ENCODE measurements at places on chromosomes 16 and 17.

GRCh38 chr17:10292057-10292937 lies 80.5 kb downstream of the MYH13 start:
- no peak for DNase-seq

GRCh38 chr17:3594051-3594800 lies 15.0 kb downstream of the TRPV1 start:
- peak; percentile 21 for DNase-seq

GRCh38 chr17:76727745-76728456 lies 1.3 kb downstream of the METTL23 start:
- DNase-seq, result no peak

GRCh38 chr16:1093284-1094123 lies 2.5 kb downstream of the C1QTNF8 start:
- no peak for DNase-seq

- DNase-seq, result no peak
These were observed 5.1 kb downstream of the UBN1 start for GRCh38 chr16:4852221-4852872.

DNA sequence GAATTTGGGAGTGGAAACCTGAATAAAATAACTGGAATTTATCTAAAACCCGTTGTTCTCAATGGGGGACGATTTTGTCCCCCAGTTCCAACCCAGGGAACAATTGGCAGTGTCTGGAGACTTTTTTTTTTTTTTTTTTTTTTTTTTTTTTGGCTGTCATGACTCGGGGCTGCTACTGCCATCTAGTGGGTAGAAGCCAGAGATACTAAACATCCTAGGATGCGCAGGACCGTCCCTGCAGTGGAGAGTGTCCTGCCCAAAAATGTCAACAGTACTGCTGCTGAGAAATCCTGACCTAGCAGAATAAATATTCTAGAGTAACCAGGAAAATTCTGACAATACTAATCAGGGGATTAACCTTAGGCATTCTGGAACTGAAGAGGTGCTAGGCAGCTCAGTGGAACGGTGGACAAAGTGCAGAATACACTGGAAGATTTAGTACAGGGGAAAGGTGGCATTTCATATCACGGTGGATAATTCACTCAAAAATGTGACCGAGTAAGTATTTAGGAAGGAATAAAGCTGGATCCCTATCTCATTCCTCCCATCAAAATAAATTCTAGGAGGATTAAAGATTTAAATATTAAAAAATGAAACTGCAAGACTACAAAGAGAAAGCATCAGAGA lies 107.6 kb downstream of the SPECC1 start:
- DNase-seq, result peak; percentile 66

- DNase-seq, result peak; percentile 48
These were observed 313.1 kb upstream of the TNRC6C start for GRCh38 chr17:77645072-77646045.

GRCh38 chr17:48175692-48176470 lies 68.3 kb downstream of the SNX11 start:
- no peak for DNase-seq

DNA sequence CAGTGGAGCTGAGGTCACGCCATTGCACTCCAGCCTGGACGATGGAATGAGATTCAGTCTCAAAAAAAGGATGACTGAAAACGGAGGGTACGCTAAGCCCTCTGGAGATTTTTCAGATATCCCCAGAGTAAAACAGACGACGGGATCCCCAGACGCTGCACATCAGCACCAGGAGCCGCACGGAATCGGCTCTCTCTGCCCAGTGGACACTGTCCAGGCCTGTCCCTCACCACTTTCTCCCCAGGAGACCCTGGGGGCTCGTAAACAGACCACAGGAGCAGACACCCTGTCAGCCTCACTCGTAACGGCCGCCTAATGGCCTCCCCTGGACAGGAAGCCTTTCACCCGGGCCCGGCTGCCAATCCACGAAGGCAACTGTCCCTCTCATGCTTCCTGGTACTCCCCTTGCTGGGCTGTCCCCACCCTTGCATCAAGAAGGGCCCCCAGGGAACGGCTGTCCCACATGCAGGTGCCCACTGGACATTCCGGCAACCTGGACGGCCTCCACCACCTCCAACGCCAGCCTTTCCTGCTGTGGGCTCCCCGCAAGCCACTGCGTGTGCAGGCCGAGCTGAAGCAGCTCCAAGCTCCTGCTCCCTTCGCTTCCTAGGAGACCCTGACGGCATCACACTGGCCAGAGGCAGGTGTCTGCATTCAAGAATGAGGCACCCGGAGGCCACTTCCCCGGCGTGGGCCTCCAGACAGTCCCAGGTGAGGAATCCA lies 74.3 kb downstream of the TIMM22 start:
- DNase-seq, result no peak

GRCh38 chr16:77359065-77359502 lies 75.8 kb downstream of the ADAMTS18 start:
- peak; percentile 30 for DNase-seq

DNA sequence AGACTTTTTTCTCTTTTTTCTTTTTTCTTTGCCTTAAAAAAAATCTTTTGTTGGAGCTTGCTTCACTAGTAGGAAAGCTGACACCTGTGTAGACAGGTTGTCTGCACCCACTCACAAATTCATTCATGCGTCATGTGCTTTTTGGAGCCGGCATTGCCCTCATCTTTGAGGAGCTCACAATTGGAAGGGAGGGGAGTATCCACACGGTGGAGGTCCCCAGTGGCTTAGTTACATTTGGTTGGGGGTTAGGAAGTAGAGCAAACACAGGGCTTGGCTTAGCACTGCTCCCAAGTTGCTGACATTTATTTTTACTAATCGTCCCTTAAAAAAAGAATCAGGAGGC lies 18.7 kb upstream of the MEIOB start:
- peak; percentile 61 for DNase-seq

DNA sequence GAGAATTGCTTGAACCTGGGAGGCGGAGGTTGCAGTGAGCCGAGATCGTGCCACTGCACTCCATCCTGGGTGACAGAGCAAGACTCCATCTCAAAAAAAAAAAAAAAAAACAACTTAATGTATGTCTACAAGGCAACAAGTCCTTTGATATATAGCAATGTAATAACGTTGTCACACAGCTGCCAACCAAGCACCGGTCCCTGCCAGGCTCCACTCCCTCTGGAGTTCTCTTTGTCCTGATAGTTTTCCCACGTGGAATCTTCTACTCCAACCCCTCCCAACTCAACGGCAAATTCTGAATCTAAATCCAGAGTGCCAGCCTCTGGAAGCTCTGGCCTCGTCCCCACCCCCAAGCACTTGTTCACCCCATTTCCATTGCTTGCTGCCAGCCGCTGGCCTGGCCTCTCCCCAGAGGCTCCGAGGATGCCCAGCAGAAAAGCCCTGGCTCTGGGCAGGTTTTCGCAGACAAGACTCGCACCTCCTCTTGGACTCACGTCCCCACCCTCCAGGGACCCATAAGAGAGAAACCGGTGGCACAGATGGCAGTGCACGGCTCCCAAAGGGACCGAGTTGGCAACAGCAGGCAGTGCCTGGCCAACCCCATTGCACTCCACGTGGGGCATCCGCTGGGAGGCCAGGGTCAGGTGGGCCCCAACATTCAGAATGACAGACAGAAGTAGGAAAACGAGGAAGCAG lies 15.9 kb upstream of the CBX2 start:
- DNase-seq, result no peak

DNA sequence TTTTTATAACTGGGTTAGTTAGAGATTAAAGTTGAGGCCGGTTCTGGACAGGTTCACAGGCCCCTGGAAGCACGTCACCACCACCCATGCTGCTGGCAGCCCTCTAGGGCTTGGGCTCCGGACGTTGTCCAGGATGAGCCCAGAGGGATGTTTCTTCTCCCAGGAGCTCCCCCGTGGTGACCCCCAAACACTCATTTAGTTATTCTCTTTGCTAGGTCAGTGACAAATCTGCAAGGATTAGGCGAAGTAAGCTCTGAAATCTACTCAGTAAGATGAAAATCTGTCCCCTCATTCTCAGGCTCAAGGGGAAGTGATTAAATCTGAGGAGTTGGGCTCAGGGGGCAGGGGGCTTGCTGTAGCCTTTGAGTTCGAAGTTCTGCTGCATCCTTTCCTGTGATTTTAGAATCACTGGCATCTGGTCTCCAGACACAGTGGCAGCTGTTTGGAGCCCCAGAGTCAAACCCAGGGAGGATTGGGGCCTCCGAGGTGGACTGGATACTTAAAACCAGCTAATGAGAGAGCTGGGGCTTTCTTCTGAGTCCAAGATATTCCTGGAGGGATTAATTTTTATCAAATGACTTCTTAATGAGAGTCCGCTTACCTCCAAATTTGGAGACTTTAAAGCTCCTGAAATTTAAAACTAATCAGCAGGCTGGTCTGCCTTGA lies 49.2 kb upstream of the HS3ST2 start:
- no peak for DNase-seq

GRCh38 chr17:58360296-58361063 lies 8.5 kb upstream of the SUPT4H1 start:
- DNase-seq, result no peak

DNA sequence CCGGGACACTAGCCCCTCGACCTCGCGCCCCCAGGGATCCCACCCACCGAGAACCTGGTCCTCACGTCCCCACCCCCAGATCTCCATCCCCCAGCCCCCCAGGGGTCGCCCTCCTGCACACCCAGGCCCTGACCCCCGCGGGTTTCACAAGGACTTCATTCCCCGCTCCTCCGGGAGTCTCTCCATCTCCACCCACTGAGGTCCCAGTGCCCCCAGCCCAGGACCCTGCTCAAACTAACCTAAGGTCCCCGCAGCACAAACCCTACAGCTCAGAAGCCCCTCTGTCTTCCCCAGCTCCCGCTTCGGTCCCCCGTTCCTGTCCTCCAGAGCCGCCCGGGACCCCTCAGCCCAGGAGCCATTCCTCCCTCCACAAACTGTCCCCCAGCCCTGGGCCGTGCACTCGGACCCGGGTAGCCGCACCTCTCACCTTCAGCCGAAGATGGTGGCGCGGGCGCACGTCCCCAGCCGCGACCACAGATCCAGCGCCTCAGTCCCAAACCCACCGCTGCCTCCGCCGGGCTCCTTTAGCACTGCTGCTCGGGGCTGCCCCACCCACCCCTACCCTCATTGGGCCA lies at the start of gene MYH10:
TSS of gene MYH10 (minus strand) at position 499 of the 575 bp plus-strand sequence. CDS start 7,479 bp downstream, outside the sequence.
- DNase-seq, result no peak

GRCh38 chr16:47617732-47618131 lies 156.6 kb downstream of the PHKB start:
- no peak for DNase-seq

GRCh38 chr16:91484-91883 lies 13.5 kb downstream of the MPG start:
- peak; percentile 82 for DNase-seq

DNA sequence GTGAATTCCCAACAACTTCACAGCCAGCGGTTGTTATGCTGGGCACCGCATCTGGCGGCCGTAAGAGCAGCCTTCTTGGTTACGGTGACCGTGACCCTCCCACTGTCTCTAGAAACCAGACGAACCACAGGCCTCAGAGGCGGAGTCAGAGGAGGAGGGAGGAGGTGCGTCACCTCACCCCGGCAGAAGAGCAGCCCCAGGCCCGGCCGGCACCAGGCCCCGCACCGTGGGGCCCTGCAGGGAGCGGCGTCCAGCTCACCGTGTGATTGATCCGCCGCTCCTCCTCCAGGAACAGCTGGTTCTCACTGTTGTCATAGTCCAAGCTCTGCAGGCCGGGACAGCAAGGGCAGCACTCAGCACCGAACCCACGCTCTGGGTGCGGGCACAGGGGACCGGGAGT lies 13.7 kb downstream of the CLCN7 start:
- no peak for DNase-seq

- no peak for DNase-seq
These were observed 50.0 kb upstream of the MRPS23 start for GRCh38 chr17:57899822-57900221.

DNA sequence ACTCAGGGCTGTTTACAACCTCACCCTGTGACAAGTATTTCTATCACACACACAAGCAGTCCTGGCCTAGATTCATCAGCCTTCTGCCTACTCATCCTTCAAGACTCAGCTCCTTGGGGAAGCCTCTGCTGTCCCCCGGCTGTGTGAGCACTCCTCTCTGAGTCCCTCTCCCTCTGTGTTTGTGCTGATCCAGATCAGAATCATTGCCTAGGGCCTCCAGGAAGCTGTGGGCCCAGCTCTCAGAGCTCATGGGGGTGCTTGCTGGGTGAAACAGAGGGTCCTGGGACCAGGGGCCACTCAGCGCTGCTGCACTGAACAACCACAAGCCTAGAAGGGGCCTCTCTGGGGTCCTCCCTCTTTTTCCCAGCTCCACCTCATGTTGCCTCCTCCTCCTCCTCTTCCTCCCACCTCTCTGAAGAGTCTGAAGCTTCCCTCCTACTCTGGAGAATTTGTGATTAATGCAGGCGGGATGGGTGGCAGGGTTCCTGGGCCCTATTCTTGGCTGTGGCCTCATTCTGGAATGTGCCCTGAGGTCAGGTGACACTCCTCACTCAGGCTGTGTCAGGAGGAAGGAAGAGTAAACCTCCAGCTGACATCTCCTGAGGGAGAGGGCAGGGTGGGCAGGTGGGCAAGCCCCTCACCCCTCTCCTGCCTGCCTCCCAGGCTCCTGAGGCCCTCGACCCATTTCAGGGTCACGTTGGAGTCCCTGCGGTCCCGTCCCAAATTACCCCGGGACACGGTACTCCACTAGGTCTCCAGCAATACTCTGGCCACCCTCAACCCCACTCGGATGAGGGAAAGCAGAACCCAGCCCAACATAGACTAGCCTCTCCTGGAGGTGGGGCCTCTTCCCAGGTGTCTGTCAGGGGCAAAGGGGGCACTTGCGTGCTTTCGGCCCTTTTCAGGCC lies 10.1 kb downstream of the WFIKKN2 start:
- DNase-seq, result no peak

DNA sequence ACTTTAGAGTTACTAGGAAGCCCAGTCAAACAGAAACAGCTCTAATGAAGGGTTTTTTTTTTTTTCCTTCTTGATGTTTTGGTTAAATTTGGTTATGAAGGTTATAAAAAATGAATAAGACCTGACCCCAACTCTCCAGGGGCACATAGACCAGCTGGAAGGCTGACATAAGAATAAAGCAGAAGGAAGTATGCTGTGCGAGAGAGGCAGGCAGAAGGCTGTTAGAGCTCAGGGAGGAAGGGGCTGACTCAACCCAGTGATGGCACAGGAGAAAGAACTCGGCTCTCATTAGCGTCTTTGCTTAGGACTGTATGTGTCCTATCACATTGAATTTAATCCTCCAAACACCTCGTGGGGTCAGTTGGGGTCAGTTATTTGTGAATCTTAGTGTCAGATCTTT lies 474.6 kb downstream of the PMP22 start:
- no peak for DNase-seq

DNA sequence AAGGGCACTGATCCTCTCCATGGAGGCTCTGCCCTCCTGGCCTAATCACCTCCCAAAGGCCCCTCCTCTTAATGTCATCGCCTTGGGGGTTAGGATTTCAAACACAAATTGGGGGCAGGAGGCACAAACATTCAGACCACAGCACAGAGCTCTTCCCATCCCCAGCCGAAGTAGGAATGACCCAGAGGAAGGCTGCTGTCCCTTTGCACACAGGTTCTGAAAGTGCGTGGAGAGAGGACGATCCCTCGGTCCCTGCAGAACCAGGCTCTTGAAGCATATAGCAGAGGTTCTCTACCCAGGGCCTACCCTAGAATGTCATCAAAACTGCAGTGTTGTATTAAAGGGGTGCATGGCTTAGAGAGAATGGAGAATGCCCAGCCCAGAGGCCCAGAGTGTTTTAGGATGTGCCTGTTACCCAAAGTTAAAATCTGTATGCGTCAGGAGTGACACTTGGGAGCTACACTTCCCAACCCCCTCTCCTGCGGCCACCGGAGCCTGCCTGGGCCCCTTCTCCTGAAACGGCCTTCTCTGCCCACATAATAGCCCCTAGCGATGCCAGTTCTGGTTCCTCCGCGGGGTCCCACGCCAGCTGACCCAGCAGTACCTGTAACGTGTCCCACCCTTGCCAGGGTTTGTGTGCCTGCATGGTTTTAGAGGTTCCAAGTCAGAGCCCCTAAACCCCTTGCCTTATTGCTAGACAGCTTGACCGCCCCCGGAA lies 159.5 kb upstream of the CACNG5 start:
- DNase-seq, result no peak
